ENCODE measurements at places on chromosomes 5 and 9. TPM values are rescaled to one million over a fixed set of nuclear protein-coding genes. Genes with fewer than 3 reads are reported as not detected.
A peak's percentile ranks its signal among the peaks of the same experiment; 100 is the strongest.

- peaks cover 54% of the 10 kb centered on the region for H3K36me3 ChIP-seq
- no peak for DNase-seq
- H3K27me3 ChIP-seq = peaks cover 19% of the 10 kb centered on the region
- H3K4me1 ChIP-seq = peaks cover 100% of the 10 kb centered on the region
- peak overlapping the region; percentile 98 for H3K27ac ChIP-seq
Measured at GRCh38 chr5:14441641-14442040, 140.0 kb upstream of the OTULINL start.

The PCDHA1 gene
- 0.14 TPM for total RNA-seq

GRCh38 chr9:4344946-4345345 is 45.1 kb upstream of the GLIS3 start:
- DNase-seq = no peak
- H3K36me3 ChIP-seq = no peaks in the 10 kb centered on the region
- H3K27ac ChIP-seq = no peak overlapping the region

- H3K36me3 ChIP-seq = 0 out of 2 replicates have a peak, but pooled peaks cover 6% of the 10 kb centered on the region
- peaks cover 1% of the 10 kb centered on the region for H3K27me3 ChIP-seq
- H3K4me1 ChIP-seq = no peaks in the 10 kb centered on the region
- H3K4me3 ChIP-seq = no peak overlapping the region
Measured at GRCh38 chr5:153212471-153212870, 278.0 kb upstream of the GRIA1 start.

The KCNMB1 gene
- total RNA-seq = not detected

The STOM gene
- 112 TPM for total RNA-seq

DNA sequence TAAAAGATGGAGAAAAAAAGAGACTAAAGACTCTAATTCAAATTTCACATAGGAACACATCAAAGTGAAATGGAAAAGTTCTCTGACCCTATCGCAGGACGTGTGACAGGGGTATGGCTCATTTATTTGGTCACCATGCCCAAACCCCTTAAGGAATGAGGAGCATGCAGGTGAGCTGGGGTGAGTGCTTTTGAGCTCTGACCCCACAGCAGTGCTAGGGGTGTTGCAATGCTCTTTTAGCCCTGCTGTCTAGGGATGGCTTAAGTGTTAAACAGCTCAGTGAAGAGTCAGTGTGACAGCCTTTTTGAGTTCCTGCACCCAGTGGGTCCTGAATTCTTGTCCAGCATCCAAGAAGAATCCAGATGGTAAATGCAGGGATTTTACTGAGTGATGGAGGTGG is 143.0 kb upstream of the ANKRD55 start:
- no peak overlapping the region for H3K4me3 ChIP-seq
- no peaks in the 10 kb centered on the region for H3K4me1 ChIP-seq
- H3K36me3 ChIP-seq = no peaks in the 10 kb centered on the region
- DNase-seq = no peak
- no peak overlapping the region for H3K27ac ChIP-seq

The SPOCK1 gene
- 118 TPM for total RNA-seq

DNA sequence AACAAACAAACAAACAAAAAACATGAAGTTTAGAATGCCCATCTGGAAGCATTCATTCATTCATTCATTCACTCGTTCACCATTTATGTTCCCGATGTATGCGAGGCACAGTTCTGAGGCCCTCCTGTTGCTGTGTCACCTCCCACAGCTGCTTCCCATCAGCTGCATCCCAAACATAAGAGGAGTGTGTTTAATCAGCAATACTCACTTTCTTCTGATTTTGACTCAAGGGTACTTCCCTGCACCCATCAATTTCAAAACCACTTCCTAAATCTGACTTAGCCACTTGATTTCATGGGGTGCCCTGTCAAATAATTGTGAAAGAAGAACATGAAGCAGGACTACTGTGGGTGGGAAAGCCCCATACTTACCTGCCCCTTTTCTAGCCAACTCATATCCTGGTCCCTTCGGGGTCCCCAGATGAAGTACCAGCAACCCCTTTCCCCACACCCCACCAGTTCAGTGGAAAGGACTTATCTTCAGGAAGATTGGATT is 128.0 kb upstream of the IL12B start:
- peaks cover 38% of the 10 kb centered on the region for H3K4me1 ChIP-seq
- H3K4me3 ChIP-seq = no peak overlapping the region
- no peak overlapping the region for H3K27ac ChIP-seq
- no peaks in the 10 kb centered on the region for H3K36me3 ChIP-seq
- peaks cover 2% of the 10 kb centered on the region for H3K27me3 ChIP-seq

DNA sequence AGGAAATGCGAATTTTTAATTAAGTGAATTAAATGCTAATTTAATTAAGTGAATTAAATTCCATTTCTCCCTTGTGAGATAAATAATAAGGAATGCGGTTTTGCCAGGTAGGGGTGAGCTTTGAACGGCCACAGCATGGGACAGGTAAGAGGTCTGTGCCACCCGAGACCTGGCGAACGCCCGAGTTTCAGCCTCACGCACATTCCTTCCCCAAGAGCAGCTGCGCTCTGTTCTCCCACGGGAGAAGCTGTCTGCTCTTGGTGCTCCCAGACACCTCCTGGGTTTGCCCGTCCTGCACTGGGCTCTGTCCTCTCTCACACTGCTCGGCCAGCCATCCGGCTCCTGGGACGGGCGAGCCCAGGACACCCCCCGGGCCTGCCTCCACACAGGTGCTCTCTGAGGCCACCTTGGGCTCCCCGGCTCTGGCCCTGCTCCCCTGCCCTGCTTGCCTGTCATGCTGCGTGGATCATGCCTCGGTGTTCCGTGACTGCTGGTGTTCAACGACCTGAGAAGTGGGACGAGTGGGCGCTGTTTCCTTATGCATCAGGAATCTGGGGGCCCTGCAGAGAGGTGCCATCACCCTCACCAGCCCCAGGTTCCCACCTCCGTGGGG is 13.7 kb upstream of the CAMSAP1 start:
- no peaks in the 10 kb centered on the region for H3K4me1 ChIP-seq
- H3K27me3 ChIP-seq = no peaks in the 10 kb centered on the region
- H3K4me3 ChIP-seq = no peak overlapping the region
- DNase-seq = no peak

- H3K27ac ChIP-seq = no peak overlapping the region
- no peak for DNase-seq
- no peaks in the 10 kb centered on the region for H3K36me3 ChIP-seq
- peaks cover 4% of the 10 kb centered on the region for H3K27me3 ChIP-seq
- no peak overlapping the region for H3K4me3 ChIP-seq
- no peaks in the 10 kb centered on the region for H3K4me1 ChIP-seq
Measured at GRCh38 chr5:66708368-66708767, 112.2 kb downstream of the MAST4 start.

The WDR70 gene
- 23.2 TPM for total RNA-seq

- H3K27me3 ChIP-seq = no peaks in the 10 kb centered on the region
- no peak overlapping the region for H3K4me3 ChIP-seq
- H3K27ac ChIP-seq = peak overlapping the region; percentile 33
- H3K36me3 ChIP-seq = no peaks in the 10 kb centered on the region
- DNase-seq = no peak
- peaks cover 31% of the 10 kb centered on the region for H3K4me1 ChIP-seq
Measured at GRCh38 chr5:156379206-156379605, 52.2 kb downstream of the SGCD start.

The PCDHB15 gene
- total RNA-seq = 0.33 TPM

- H3K4me3 ChIP-seq = no peak overlapping the region
- H3K27ac ChIP-seq = no peak overlapping the region
- no peak for DNase-seq
- H3K36me3 ChIP-seq = no peaks in the 10 kb centered on the region
- peaks cover 3% of the 10 kb centered on the region for H3K27me3 ChIP-seq
- no peaks in the 10 kb centered on the region for H3K4me1 ChIP-seq
Measured at GRCh38 chr5:113371721-113372196, 63.0 kb downstream of the TSSK1B start.

GRCh38 chr9:116280529-116280928 is 126.9 kb downstream of the PAPPA start:
- peaks cover 2% of the 10 kb centered on the region for H3K27me3 ChIP-seq
- H3K4me3 ChIP-seq = no peak overlapping the region

- no peak for DNase-seq
- no peaks in the 10 kb centered on the region for H3K36me3 ChIP-seq
- H3K4me1 ChIP-seq = no peaks in the 10 kb centered on the region
- no peak overlapping the region for H3K27ac ChIP-seq
- H3K4me3 ChIP-seq = no peak overlapping the region
Measured at GRCh38 chr9:8895861-8896224, 1096.3 kb upstream of the DMAC1 start.

DNA sequence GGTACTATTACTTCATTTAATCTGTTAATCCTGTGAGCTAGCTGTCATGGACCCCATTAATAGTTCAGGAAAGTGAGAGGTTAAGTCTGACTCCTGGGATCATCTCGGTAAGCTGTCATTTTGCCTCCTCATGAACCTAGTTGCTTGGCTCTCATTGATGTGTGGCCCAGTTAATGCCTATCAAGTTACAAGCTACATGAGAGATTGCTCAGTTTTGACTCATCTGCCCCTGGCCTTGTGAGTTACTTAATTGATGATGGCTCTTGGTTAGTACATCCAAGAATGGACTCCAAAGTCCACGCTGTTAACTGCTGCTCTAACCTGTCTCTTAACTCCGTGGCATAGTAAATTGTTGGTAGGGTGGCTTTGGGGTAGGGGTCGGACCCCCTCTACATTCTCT is 23.9 kb downstream of the LARP1 start:
- DNase-seq = peak; percentile 89
- peak overlapping the region; percentile 85 for H3K27ac ChIP-seq
- H3K4me1 ChIP-seq = peaks cover 65% of the 10 kb centered on the region
- H3K27me3 ChIP-seq = peaks cover 2% of the 10 kb centered on the region
- H3K4me3 ChIP-seq = peak overlapping the region; percentile 74
- H3K36me3 ChIP-seq = no peaks in the 10 kb centered on the region

DNA sequence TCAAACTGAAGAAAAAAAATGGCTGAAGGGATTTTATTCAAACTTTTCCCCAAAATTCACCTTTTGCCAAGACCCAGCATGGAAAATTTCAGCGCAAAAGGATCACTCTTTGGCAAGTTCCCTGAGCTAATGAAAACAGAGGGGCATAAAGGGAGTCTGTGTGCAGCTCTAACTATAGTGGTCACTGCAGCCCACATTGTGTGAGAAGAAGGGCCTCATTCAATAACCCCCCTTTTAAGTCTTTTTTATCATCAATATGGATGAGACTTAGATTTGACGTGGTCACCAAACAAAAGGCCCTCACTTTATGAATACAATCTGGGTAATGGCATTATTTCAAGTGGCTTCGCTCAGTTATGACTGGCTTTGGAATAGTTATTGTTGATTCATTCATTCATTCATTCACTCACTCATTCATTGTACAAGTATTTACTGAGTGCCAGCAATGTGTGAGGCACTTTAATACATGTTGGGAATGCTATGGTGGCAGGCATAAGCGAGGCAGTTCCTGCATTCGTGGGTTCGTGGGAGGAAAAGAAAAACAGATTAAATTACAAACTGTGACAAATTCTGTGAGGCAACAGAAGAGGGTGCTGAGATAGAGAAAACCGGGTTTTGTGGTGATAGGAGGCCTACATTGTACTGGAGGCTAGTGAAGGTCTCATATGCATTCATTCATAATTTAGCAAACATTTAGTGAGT is 145.7 kb upstream of the KLF4 start:
- no peak overlapping the region for H3K4me3 ChIP-seq
- no peaks in the 10 kb centered on the region for H3K36me3 ChIP-seq
- peaks cover 22% of the 10 kb centered on the region for H3K4me1 ChIP-seq

GRCh38 chr5:142544071-142544753 is 141.7 kb downstream of the FGF1 start:
- peak overlapping the region; percentile 79 for H3K27ac ChIP-seq
- H3K27me3 ChIP-seq = no peaks in the 10 kb centered on the region
- peak; percentile 55 for DNase-seq
- no peaks in the 10 kb centered on the region for H3K36me3 ChIP-seq

DNA sequence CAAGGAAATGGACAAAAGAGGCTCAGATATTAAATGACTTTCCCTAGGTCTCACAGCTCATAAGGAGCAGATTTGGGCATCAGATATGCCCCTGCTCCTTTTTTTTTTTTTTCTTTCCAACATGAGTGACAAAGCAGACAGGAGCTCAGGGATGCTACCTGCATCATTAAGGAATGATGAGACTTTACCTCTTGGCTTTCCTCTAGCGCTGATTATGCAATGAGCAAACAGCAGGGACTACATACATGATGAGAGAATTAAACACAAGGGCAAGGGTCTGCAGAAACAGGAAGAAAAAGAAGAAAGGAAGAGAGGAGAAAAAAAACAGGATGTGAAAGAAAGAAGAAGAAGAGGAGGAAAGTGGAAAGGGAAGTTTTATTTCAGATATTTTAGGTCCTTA is 179.9 kb downstream of the PPP2R2B start:
- no peak overlapping the region for H3K4me3 ChIP-seq
- H3K36me3 ChIP-seq = no peaks in the 10 kb centered on the region
- no peak for DNase-seq
- H3K27ac ChIP-seq = no peak overlapping the region
- no peaks in the 10 kb centered on the region for H3K4me1 ChIP-seq
- no peaks in the 10 kb centered on the region for H3K27me3 ChIP-seq
